ENCODE measurements at places on chromosomes 2 and 18.

- no peak for DNase-seq
Observed at GRCh38 chr2:19667085-19667484, 234.7 kb downstream of the TTC32 start.

DNA sequence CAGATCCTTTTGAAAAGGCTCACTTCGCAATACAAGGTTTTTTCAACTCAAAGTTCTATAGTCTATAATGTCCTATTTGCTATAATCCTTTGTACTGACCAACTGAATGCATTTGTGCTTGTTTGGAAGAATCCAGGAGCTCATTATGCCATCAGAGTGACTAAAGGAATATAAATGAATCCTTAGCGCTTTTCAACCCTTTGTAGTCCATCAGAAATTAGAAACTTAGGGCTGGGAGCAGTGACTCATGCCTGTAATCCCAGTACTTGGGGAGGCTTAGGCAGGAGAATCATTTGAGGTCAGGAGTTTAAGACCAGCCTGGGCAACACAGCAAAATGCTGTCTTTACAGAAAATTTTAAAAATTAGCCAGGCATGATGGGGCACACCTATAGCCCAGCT lies 330.2 kb upstream of the CHAC2 start:
- DNase-seq: no peak

GRCh38 chr2:227655454-227655853 lies 11.2 kb upstream of the SCYGR5 start:
- DNase-seq: peak; percentile 7

GRCh38 chr2:31221544-31221943 lies 4.2 kb upstream of the CAPN14 start:
- DNase-seq: no peak

DNA sequence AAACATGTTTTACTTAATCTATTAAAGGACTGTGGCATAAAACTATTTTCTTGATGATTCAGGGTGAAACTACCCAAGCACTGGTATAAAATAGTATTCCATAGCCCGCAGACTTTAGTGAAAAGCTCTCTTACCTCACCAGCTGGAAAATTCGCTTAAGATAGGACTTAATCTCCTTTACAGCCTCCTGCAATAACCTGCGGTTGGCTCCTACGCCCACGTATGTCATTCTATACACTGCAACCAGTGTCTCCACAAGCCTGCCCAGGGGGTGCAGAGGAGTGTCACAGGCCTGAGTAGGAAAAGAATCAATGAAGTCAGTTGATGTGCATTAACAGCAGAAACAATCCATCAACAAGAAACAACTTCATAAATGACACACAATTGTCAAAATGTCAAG lies 11.3 kb upstream of the MPP4 start:
- DNase-seq: no peak

DNA sequence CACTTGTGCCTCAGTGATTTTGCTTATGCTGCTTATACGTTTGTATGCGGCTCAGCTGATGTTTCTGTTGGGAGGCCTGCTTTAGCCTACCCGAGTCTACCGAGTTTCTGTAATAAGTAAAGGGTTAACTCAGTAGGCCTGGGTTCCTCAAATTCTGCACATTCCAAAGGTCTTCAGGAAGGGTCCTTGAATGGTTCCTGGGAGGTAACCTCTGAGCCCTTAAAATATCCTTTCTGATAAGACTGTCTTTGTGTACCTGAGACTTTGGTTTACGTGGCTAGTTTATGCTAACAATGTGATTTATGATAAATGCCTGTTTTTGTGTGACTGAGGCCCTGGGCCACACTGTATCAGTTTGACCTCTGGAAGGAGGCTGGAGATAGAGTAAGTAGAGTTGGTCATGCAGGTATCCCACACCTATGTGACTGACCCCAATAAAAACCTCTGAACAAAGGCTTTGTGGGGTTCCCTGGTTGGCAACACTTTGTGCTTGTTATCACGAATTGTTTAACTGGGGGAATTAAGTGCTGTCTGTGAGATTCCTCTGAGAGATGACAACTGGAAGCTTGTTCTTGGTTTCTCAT lies 18.9 kb upstream of the PNPT1 start:
- DNase-seq: no peak

DNA sequence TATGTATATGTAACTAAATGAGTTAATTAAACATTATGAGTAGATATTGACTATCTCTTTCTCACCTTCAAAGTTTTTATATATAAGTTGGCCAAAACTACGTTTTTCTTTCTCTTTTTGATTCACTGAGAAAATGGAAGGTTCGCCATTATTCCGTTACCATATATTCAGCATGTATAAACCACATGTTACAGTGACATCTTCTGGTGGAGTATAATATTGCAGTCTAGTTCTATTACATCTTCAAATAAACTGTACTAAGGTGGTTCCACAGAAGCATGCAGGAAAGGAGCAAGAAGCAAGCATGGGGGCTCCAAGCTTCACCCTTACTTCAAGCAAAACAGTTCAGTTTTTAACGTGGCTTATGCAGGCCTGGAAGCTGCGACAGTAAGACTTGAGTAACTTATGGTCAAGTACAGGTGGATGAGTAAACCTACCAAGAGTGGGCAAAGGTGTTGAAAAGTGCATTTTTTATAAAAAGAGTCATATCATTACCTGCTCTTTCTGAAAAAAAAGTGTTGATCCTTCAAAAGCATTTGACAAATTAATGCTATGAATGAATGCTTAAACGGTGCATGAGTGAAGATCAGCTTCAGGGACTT lies 129.8 kb upstream of the RAB6C start:
- DNase-seq: peak; percentile 10

- DNase-seq: no peak
Observed at GRCh38 chr2:31505111-31505510, 75.6 kb downstream of the SRD5A2 start.

- DNase-seq: no peak
Observed at GRCh38 chr2:223300326-223300725, 248.3 kb downstream of the KCNE4 start.

GRCh38 chr2:230666885-230667712 lies 45.5 kb upstream of the CAB39 start:
- no peak for DNase-seq

- no peak for DNase-seq
Observed at GRCh38 chr18:62445386-62445917, 77.4 kb upstream of the ZCCHC2 start.

- no peak for DNase-seq
Observed at GRCh38 chr18:79890674-79891073, 60.8 kb downstream of the SLC66A2 start.

DNA sequence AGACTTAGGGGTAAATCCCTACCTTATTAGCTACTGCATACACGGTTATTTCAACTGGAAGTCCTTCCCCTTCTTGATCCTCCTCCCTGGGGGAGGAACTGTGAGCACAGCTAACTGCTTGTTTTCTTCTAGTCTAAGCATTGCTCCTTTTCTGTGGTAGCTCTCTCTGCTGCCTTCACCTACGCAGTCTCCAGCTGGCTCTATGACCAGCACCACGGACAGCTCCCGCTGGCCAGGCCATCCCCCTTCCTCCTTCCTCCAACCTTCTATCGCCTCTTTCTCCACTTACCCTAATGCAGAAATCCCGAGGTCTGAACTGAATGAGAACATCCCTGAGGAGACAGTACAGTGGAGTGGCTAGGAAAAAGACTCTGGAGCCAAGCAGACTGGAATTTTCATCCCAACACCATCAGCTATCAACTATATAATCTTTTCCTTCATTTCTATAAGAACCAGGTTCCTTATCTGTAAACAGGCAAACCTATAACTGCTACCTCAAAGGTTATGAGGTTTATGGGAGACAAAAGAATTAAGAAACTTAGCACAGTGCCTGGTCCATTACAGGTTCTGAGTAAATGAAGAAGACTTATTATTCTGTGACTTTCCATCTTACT lies 4.7 kb upstream of the CFAP65 start:
- no peak for DNase-seq

DNA sequence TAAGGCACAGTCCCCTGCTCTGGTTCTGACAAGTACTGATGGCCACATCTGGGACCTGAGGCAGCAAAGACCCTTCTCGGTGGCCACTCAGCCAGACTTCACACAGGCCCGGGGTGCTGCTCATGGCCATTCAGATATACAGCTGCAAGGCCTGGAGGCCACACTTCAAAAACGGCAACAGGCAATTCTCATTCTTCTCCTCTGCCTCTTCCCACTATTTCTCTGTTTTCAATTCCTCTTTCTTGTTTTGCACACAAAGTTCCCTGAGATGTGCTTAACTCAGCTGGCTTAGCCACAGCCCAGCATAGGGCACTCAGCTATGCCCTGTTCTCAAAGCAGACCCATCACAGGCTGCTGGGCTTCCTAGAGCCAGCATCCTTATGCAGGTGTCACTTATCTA lies 29.9 kb downstream of the PTPN18 start:
- DNase-seq: no peak

GRCh38 chr2:10413991-10414451 lies 34.1 kb downstream of the ODC1 start:
- no peak for DNase-seq

DNA sequence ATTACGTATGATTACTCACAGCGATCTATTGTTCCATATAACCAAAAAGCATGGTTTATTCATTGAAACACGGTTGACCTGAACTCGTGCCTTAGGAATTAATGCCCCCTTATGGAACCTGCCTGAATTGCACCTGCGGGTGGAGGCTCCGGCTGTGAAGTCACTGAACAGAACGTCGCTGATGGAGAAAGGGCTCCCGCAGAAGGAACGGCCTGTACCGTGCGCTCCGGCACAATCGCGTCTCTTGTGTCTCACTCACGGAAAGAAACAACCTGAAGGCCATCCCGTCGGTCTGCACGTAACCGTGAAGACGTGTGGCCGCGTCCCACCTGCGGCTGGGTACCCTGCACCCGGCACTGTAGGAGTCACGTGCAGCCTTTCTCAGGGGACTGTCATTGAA lies 133.1 kb downstream of the NFATC1 start:
- DNase-seq: no peak

DNA sequence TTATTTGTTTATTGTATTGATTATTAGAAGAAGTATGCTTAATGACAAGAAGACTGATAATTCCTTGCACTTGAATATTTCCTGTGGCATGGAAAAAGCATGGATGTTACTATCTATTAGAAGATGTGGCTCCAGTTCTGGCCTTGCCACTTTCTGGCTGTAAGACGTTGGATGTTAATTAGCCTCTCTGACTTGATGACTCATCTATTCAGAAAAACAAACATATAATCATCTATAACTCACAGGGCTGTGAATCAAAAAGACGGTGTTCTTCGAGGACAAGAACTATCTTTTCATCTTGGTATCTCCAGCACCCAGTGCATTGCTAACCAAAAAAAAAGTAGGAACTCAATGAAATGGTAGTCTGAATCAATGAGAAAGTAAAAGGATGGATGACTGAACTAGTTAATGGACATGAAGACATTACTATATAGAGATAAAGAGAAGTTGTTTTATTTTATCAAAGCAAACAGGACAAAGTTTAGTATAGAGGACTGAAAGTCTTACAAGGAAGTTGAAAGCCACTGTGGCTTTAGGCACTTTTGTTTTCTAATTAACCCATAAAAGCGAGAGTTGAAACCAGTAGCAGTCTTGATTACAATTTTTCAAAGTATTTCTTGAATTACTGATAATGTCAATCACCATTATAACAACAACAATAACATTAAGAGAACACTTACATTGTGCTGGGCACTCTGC lies 145.3 kb downstream of the RND3 start:
- DNase-seq: no peak

DNA sequence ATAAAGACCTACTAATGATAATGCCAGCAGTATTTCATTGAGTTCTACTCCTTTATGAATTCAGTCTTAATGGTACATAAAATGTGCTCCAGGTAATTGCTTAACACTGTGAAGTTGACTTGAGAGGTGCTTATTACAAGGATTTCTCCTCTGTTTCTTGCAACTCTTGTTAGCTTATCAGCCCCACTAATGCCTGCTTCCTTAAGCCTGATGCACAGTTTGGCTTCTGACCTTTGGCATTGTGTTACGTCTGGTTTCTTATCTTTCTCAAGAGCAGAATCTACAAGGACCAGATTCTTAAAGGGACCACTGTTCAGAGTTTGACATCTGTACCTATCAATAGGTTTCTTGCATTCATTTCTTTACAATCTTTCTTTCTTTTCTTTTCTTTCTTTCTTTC lies 223.9 kb upstream of the CWC22 start:
- DNase-seq: no peak

DNA sequence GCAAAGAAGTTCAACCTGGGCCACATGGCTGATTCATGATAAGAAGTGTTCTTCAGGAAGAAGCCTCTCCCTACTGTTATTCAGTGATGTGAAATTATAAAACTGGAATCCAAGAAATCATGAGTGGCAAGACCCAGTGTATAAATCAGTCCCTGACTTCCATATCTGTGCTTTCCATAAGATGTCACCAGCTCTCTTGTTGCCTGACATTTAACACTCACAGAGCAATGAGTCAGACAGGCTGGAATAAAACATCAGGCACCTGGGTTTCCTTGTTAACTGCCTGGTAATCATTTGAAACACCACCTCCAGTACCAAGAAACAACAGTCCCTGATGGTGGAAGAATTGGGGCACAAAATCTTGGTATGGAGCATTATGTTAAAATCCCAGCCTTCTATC lies 76.1 kb downstream of the SCG2 start:
- DNase-seq: no peak

DNA sequence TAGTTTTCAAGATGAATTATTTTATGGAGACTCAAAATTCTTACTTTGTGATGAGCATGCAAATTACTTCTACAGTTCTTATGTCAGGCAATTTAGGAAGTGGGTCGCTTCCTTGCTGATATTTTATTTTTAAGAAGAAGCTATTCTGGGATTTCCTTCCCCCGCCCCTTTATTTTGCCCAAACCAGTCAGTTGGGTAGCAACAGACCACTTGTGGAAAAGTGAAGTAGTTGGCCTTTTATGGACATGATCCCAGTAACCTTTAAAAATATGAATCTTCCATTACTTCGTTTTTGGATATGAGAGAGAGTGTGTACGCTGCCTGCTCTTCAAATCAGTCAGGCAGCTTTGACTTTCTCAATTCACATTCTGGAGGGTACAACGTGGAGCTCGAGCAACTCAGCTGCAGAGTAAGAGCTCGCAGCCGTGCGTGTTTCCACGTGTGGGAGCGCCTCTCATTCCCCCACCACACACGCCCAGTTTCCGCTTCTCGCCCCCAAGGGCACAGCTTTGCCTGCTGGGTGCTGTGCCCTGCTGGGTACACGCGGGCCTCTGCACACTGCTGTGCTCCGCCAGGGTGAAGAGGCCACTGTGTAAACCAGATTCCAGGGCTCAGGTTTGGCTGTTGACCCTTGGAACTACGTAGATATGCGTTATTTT lies 92.6 kb downstream of the ITGB1BP1 start:
- no peak for DNase-seq

DNA sequence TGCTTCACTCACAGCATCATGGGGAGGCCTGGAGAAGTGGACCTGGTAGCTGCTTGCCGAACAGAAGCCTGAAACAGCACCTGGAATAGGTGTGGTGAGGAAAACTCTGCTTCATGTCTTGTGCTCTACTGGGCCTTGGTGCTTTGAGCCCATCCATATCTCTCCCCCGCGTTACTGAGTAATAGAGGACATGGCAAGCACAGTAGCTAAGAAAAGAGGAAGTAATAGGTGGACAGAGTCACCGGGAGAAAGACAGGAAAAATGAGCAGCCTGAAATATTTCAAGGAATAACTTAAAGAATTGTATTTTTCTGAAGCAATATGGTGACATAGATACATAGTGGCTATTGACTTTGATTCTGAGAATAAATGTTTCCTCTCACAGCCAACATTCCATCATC lies 14.0 kb upstream of the HNMT start:
- no peak for DNase-seq
